Stimulated activated CD4-positive, alpha-beta T cell treated with anti-CD3 and anti-CD28 coated beads, Interleukin-2, amount 100 ng/mL, for 24 hours (primary cell): ENCODE measurements at places on chromosomes 6 and 20.

DNA sequence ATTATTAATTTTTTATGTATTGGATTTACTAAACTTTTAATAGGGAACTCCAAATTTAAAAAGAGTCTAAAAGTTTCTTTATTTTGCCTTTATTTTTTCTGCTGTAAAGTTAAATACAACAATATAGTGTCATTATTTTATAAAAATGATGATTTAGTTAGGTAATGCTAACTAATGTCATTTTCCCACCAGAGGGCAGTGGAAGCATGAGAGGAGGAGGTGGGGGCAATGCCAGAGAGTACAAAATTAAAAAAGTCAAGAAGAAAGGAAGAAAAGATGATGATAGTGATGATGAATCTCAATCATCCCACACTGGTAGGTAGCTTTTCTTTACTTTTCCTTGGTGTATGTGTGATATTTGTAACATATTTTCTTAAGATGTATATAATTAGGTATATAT, 20.2 kb upstream of the FHL5 start:
- no peak for DNase-seq

DNA sequence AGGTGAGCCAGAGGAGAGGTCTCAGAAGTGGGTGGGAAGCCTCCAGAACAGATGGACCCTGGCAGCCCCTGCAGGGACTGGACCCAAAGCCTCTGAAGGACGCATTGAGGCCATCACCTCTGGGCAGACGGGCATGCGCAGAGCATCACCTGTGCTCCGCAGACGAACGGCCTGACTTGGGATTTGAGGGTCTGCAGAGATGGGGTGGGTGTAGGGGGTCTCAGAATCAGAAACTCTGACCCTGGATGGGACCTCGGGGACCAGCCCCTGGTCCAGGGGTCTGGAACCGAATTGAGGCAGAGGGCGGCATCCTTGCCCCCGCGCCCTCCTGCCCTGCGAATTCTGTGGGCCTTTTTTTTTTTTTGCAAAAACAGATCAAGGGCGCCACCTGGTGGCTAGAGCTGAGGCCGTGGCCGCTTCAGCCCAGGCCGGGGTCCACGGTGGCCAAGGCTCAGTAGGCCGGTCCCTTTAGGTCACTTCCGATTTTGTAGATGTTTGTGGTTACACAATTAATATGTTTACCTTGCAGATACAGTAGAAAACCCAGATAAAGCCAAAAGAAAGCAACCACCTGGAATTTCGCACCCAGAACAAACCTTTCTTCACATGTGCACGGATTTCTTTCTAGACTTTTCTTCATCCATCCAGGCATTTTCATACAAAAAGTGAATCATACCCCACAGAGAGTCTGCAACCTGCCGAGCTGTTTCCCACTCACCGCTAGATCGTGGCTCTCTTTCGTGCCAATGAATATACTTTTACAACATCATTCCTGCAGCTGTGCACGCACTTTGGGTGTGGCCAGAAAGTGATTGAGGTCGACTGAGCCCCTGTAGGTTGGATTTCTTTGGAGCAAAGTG, 25.9 kb downstream of the ZBP1 start:
- peak; percentile 71 for DNase-seq

DNA sequence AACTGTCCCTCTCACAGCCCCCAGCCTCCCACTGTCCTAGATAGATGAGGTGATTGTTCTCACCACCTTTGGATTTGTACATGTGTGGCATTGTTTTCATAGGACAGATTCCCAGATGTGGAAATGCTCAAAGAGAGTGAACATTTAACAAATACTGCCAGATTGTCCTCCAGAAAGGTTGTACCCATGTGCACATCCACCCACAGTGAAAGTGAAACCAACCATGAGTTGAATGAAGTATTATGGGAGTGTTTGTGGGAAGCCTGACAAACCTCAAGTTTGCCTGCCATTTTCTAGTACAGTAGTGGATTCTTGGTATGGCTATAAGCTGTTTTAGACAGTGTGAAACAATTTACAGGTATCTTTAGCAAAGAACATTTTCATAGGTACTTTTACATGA, 42.7 kb downstream of the ANKRD6 start:
- DNase-seq: no peak

DNA sequence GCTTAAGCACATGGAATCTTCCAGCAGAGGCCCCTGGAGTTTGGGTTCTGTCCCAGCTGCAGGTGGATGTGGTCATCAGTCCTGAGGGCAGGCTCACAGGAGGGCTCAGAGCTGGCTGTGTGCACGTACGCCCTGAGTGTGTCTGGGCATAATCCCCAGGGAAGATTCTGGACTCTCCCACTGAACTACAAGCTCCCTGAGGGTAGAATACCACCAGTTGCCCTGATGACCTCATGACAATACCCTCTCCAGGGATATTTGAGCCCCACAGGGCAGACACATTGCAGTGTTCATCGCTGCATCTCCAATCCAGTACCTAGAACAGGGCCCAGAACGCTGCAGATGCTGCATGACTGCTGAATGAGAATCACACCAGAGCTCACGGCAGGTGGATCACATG, 92.5 kb downstream of the BMP7 start:
- DNase-seq: no peak

DNA sequence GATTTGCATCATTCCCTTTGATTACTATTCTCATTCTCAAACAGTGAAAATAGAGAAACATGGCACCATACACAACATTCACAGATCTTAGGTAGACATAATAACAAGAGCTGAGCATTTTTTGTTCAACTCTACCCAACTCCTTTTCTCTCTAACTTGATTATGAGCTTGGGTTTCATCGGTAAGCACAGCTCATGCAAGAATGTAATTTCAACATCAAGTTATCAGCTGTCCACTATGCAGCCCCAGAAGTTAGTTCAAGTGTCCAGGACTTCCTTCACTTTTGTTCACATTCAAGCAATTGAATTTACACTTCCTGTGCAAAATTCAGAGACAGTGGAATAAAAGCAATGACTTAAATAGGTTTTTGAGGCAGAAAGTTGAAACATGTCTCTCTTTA, 297.7 kb upstream of the SASH1 start:
- no peak for DNase-seq

DNA sequence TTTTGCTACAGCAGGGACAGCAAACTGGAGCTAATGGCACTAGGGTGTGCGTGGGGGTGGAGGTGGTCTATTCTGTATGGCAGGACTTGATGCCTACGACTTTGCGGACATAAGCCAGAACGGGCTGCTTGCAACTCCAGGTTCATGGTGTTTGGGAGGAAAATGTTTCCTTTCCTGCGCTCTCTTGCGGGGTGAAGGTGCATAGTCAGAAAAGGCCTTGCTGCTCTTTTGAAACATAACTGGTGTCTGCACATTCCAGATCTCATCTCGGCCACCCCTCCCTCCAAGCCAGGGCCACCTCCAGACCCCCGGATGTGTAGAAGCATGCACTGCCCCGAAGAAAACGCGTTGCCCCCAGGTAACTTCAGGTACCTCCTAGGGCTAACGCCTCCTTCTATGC, 8.1 kb downstream of the FOXA2 start:
- no peak for DNase-seq

GRCh38 chr6:130720076-130720715, 107.0 kb upstream of the SMLR1 start:
- no peak for DNase-seq

DNA sequence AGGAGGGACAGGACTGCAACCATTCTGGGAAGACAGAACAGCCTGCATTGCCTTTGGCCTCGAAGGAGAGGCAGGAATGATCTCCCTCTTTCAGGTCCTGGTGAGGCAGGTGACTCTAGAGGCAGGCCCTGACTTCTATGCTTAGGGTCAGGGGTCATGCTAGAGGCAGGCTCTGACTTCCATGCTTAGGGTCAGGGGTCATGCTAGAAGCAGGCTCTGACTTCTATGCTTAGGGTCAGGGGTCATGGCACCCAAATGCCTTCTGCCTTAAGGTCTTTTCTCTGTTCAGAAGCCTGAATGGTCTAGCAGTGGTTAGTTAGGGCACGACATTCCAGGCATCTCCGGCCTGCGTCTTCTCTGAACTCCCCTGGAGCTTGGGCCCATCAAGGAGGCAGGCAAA, 35.1 kb upstream of the AAR2 start:
- DNase-seq: no peak
